ENCODE measurements at places on chromosomes 7 and 10. TPM values are rescaled to one million over a fixed set of nuclear protein-coding genes. Genes with fewer than 3 reads are reported as not detected.

DNA sequence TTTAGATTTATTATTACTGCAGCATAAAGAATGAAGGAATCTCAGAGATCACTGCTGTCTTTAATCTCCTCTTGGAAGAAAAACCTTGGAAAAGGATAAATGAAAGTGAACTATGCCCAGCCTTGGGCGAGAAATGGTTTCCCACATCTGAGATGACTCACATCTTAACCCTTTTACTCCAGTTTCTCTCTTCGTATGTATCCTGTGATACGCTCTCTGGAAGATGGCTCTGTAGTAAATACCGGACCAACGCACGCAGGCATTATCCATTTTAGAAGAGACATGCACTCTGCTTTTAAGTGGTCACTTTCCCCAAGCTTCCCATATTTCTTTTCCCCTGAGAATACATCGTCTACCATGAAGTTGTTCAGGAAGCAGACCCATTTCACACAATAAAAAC lies 207.3 kb upstream of the BMPER start:
- peaks cover 14% of the 10 kb centered on the region for H3K4me1 ChIP-seq
- H3K36me3 ChIP-seq: no peaks in the 10 kb centered on the region
- no peak overlapping the region for H3K4me3 ChIP-seq
- H3K27me3 ChIP-seq: no peaks in the 10 kb centered on the region

DNA sequence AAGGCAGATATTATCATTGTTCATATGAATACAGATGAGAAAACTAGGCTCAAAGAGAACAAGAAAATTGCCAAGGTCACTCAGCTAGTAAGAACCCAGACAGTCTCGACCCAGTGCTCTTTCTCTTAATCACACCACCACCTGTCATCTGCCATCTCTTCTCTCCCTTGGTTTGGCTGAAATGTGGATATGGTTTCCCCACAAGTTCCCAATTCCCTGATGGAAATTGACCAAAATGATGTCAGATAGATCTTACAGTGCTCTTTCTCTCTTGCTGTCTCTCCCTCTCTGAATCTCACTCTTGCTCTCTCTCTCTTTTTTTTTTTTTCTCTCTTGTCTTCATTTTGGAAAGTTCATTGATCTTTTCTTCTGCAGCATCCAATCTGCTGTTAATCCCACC lies 9.1 kb downstream of the C10orf90 start:
- H3K36me3 ChIP-seq: no peaks in the 10 kb centered on the region
- no peaks in the 10 kb centered on the region for H3K27me3 ChIP-seq
- DNase-seq: no peak
- H3K27ac ChIP-seq: no peak overlapping the region
- no peak overlapping the region for H3K4me3 ChIP-seq
- no peaks in the 10 kb centered on the region for H3K4me1 ChIP-seq

DNA sequence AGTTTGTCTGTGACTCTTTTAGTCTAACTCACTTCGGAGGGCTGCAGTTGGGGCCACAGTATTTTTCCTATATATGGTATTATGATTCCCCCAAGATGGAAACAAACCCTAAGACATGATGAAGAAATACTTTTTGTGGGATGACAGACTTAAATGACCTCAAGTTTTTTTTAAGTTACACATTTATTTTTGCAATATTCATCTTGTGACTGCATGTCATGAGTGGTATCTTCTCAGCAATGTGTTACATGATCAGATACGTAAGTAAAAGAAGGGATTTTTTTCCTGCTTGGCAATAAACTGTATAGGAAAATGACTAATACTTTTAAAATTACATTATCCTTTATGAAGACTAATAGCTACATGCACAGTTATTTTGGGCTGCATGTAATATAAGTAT lies 57.8 kb downstream of the OR13A1 start:
- H3K4me1 ChIP-seq: no peaks in the 10 kb centered on the region
- H3K4me3 ChIP-seq: no peak overlapping the region
- no peak for DNase-seq

DNA sequence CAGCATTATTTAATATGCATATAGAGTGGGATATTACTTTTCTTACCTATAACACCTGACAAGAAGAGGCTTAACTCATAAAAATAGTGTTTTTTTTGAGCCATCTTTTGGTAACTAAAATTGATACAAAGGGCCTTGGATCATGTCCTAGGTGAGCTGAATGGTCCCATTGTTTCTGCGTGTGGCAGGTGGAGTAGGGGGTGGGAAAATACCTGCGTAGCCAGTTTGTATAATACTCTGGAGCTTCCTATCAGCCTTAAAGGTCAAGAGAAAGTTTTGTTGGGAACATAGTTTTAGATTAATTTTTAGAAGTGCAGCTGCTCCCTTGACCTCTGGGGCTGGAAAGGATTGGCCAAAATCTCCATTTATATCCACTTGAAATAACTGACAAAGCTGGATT lies 244.6 kb downstream of the PHTF2 start:
- no peaks in the 10 kb centered on the region for H3K27me3 ChIP-seq
- H3K4me1 ChIP-seq: no peaks in the 10 kb centered on the region
- H3K4me3 ChIP-seq: no peak overlapping the region
- H3K36me3 ChIP-seq: no peaks in the 10 kb centered on the region
- no peak overlapping the region for H3K27ac ChIP-seq

The TUBB8 gene
- total RNA-seq: not detected

The SLC26A5 gene
- total RNA-seq: 1.5 TPM

GRCh38 chr7:3240826-3241430 lies 60.1 kb upstream of the SDK1 start:
- no peak overlapping the region for H3K4me3 ChIP-seq
- H3K27me3 ChIP-seq: no peaks in the 10 kb centered on the region
- H3K36me3 ChIP-seq: no peaks in the 10 kb centered on the region
- DNase-seq: no peak

The TAS2R3 gene
- total RNA-seq: 2.3 TPM
